ENCODE measurements at places on chromosomes 3 and 15.

- no peak for DNase-seq
Observed at GRCh38 chr3:158403013-158403412, 168.0 kb upstream of the MLF1 start.

GRCh38 chr3:108588601-108589000 is 637 bp downstream of the CIP2A start:
- no peak for DNase-seq

GRCh38 chr15:89088605-89089315 is 504 bp downstream of the ABHD2 start:
- no peak for DNase-seq

GRCh38 chr15:31463521-31464102 is 137.0 kb downstream of the KLF13 start:
- DNase-seq: no peak

DNA sequence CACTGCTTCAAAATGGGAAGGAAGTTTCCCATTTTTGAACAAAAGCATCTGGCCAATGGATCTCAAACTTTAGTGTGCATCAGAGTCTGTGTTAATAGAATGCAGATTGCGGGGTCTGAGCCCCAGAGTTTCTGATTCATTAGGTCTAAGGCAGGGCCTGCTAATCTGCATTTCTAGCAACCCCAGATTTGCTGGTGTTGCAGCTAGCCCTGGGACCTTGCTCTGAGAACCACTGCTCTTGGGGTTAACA is 30.7 kb upstream of the USP3 start:
- DNase-seq: no peak

- DNase-seq: peak; percentile 48
Observed at GRCh38 chr3:55446850-55447249, 40.3 kb downstream of the WNT5A start.

- DNase-seq: no peak
Observed at GRCh38 chr3:64977308-64978100, 289.7 kb upstream of the ADAMTS9 start.

DNA sequence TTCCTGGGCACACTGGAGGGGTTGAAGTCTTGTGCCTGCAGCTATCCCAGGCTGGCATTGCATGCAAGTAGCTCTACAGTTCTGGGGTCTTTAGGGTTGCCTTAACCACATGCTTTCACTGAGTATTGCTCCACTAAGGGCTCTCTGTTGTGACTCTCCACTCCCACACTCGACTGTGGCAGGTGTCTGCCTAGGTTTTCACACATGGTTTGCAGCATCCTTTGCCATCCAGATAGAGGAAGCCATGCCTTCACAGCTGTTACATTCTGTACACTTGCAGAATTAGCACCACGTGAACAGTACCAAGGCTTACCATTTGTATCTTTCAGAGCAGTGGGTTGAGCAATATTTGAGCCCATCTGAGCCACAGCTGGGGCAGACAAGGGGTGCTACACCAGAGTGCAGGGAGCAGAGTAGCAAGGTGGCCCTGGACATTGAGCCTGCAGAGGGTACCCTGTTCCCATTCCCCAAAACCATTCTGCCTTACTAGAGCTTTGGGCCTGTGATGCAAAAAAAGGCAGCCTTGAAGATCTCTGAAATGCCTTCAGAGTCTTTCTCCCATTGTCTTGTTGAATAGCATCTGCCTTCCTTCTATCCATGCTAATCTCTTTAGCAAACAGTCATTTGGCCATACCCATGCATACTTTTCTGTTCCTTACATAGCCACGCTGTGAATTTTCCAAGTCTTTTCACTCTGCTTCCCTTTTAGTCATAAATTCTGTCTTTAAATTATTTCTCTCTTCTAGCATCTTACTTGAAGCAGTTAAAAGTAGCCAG is 95.2 kb upstream of the PLCL2 start:
- no peak for DNase-seq

DNA sequence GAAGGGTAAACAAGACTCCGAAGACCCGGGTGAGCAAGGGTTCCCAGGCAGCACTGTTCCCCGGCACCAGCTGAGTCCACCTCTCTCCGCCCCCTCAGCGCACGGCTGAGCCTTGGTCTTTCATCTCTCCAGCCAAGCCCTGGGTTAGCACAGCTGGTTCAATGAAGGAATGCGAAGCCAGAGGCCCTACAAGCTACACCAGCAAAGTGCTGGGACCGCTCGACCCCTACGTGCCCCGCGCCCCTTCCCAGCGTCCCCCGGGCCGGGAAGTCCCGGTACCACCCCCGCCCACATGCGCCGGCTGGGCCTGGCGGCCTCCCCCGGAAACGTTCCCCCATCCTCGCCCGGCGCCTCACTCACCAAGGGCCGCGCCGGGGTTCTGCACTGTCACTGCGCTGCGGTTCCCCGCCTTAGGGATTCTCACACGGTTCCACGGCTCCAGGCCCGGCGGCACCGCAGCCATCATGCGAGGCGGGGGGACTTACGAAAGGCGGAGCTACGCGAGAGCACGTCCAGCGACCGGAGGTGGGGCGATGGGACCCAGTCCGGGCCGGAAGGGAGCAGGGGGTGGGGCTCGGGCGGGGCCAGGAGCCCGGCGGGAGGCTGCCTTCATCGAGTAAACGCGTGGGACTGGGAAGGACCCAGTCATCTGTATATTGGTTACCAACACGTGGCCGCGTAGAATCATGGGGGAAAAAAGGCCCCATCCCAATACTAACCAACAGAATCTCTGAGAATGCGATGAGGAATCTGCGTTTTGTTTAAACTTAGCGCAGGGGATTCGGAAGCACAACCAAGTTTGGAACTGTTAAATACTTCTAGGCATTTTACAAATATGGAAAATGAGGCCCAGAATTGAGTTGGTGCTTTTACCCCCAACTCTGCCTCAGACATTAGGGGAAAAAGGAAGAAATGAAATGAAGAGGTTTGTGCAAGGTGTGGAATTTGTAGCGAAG is 28.7 kb downstream of the GTPBP8 start:
- DNase-seq: peak; percentile 93

DNA sequence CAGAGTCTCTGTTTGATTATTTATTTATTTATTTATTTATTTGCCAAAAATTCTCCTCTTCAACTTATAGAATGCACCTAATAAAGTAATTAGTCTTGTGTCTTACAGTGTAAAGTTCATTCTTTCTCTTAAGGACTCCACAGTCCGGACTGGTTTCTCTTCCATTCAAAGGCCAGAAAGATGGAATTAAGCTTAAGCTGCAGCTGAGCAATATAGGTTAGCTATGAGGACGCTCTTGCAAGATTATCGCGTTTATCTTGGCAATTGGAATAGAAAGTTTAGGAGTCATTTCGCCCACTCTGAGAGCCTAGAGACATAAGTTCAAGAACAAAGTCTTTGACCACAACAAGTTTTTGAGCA is 15.0 kb downstream of the TAGLN3 start:
- no peak for DNase-seq

DNA sequence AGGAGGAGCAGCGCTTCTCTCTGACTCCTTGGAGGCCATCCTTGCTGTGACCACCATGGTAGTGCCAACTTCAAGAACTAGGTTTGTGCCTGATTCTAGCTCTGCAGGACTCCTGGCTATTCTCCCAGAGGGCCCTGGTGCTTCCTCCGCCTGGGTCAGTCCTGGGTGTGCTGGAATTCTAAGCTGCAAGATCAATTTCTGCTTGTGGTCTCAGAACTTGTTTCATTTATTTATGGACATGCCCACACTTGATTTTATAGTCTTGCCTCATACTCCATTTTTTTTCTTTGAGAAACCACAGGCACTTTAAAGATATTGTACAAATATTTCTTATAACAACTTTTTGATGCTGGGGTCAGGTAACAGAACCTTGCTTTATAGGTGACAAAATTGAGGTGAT is 87.6 kb downstream of the PDCD6IP start:
- DNase-seq: no peak

- no peak for DNase-seq
Observed at GRCh38 chr15:71705151-71705550, 105.2 kb upstream of the NR2E3 start.

DNA sequence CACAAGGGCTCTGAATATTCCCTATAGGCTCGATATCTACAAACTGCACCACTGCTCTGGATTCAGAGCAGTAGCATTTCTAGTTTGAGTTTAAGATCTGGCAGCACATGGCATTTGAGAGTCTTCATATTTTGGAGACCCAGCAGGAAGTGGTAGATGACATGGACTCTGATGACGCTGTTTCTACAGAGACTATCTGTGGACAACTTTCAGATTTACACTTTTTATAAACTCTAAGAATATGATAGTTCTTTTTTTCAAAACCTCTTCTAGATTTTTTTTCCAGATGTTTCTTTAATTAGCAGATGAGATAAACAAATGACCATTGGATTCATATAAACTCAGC is 35.8 kb downstream of the ARMC8 start:
- DNase-seq: no peak

- DNase-seq: peak; percentile 45
Observed at GRCh38 chr15:25481208-25481859, 42.5 kb upstream of the UBE3A start.

- no peak for DNase-seq
Observed at GRCh38 chr3:131341761-131342160, 39.8 kb upstream of the NUDT16 start.

GRCh38 chr3:49461443-49462171 is 8.5 kb upstream of the DAG1 start:
- DNase-seq: no peak

DNA sequence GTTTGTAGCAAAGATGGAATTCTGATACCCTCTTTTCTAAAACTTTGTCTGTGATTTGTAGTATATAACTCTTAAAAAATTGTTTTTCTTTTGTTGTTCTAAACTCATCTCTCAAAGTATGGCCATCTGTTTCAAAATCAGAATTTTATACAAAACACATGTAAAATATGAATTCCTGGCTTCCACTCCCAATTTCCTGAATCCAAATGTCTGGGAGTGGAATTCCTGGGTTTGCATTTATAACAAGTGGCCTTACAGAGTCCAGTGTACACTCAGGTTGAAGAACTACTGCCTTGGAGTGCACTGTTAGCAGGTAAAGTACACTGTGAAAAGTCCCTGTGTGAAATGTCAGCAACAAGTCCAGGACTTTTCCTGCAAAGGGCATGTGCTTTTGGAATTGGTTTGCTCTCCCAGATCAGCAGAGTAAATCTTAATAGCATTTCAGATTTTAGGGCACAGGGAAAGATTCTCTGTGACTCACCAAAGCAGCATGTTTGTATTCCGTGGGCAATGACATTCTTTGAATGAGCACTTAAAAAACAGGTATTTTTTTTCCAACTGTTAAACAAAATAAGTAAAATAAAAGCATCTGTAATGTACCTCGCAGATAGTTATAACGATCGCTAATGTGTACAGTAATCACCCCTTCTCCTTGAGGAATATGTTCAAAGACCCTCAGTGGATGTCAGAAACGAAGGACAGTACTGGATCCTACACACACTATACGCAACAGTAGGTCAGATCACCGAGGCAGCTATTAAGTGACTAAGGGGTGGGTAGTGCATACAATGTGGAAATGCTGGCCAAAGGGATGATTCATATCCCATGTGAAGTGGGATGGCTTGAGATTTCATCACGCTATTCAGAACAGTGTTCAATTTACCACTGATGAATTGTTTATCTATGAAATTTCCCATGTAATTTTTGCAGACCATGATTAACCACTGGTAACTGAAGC is 2.0 kb upstream of the CLDN16 start:
- no peak for DNase-seq

- DNase-seq: no peak
Observed at GRCh38 chr3:38739396-38739689, 76.7 kb downstream of the SCN10A start.

DNA sequence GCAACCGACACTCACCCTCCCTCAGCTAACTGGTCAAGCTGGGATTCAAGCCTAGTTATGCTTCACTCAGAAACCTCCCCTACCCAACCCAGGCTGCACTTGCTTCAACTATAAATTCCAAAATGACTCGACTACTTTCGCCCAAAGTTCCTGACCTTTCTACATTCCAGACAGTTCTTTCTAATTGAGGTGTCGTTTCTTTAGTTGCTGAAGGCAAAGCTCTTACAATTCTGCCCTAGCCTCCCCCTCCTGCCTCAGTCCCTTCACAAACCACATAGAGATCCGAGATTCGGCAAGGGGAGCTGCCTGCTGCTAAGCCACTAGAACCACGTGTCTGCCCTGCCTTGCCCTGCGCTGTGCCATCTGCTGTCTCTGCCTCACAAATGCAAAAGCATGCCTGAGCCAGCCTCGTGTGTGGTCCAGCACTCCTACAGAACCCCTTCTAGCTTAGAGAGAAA is 74.7 kb upstream of the SH3GL3 start:
- DNase-seq: no peak

GRCh38 chr3:195080125-195080524 is 190.8 kb downstream of the XXYLT1 start:
- no peak for DNase-seq

DNA sequence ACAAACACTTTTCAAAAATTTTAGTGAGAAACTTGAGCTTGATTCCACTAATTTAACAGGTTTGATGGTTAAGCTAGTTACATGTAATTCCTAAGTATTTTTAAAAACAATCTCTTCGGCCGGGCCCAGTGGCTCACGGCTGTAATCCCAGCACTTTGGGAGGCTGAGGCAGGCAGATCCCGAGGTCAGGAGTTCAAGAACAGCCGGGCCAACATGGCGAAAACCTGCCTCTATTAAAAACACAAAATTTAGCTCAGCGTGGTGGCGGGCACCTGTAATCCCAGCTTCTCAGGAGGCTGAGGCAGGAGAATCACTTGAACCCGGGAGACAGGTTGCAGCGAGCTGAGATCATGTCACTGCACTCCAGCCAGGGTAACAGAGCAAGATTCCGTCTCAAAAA is 25.3 kb downstream of the TRA2B start:
- no peak for DNase-seq

DNA sequence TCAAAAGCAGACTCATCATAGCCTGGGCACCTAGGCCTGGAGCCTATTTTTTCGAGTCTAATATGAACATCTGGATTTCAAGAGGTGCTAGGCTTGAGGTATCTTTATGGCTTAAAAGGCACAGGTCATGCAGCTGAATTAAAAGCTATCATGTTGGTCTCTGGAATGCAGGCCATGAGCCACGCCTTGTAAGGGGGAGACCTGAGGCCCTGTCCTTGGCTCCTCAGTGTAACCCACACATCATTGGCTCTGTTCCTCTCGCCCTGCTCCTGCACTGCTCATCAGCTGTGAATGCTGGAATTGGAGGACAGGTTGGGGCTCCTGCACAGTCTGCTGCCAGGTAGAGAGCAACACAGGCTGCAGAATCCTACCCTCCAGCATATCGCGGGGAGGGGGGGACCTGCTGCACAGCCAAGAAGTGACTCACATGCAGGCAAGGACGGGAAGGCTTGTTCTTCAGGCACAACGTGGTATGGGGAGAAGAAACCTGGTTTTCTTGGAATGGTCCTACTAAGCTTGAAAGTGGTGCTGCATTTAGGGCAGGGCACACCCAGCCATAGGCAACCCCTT is 146.0 kb downstream of the CHST2 start:
- DNase-seq: no peak

GRCh38 chr3:103056542-103056941 is 621.7 kb downstream of the ZPLD1 start:
- no peak for DNase-seq

- DNase-seq: no peak
Observed at GRCh38 chr3:50995085-50995824, 320.5 kb downstream of the DOCK3 start.

GRCh38 chr3:149373235-149374125 is 4.0 kb downstream of the TM4SF1 start:
- DNase-seq: no peak
